ENCODE measurements at places on chromosomes 2 and 18. TPM values are rescaled to one million over a fixed set of nuclear protein-coding genes. Genes with fewer than 3 reads are reported as not detected.

DNA sequence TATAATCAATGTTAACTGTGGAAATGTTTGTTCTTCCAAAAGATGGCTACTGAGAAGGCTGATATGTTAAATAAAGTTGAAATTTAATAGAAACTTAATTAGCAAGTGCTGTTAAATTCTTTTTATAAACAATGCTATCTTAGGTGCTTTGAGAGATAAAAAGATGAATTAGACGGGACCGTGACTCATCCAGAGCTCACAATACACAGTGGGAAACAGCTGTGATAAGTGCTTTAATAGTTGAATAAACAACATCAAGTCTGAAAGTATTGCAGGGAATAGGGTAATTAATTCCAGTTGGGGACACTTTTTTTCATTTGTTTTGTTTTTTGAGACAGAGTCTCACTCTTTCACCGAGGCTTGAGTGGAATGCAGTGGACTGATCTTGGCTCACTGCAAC lies 85.5 kb upstream of the DTNA start:
- DNase-seq: no peak

GRCh38 chr2:144183727-144184126 lies 336.2 kb downstream of the ZEB2 start:
- peak; percentile 77 for DNase-seq

The FHOD3 gene
- not detected for total RNA-seq

- no peak for DNase-seq
Measured at GRCh38 chr2:88626171-88627054, 851 bp downstream of the EIF2AK3 start.

GRCh38 chr18:51541230-51541629 lies 343.7 kb upstream of the MEX3C start:
- no peak for DNase-seq

GRCh38 chr2:206502729-206503128 lies 59.4 kb downstream of the ADAM23 start:
- no peak for DNase-seq

The TDRD15 gene
- total RNA-seq: not detected
